Activated CD4-positive, alpha-beta T cell treated with anti-CD3 and anti-CD28 coated beads, Interleukin-2, amount 10 ng/mL, durations not matched to agents 24 days and 14 days (primary cell): ENCODE measurements at places on chromosomes 2 and 18.

DNA sequence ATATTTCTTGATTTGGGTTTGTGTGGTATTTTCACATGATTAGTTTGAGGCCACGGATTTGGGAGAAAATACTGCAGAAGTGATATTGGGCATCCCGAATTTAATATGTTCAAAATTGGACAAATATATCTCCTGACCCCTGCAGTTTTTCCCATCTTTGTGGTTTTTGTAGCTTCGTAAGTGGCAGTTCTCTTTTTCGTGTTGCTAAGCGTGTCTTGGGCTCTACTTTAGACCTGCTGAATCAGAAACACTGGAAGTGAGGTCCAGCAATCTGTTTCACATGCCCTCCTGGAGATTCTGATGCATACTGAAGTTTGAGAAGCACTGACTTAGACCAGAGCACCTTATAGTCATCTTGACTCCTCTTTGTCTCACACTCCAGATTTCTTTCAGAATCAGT, 98.3 kb downstream of the EPB41L5 start:
- H3K27ac ChIP-seq: no peak overlapping the region
- H3K27me3 ChIP-seq: peaks cover 29% of the 10 kb centered on the region
- no peak overlapping the region for H3K4me3 ChIP-seq
- H3K4me1 ChIP-seq: peaks cover 21% of the 10 kb centered on the region

DNA sequence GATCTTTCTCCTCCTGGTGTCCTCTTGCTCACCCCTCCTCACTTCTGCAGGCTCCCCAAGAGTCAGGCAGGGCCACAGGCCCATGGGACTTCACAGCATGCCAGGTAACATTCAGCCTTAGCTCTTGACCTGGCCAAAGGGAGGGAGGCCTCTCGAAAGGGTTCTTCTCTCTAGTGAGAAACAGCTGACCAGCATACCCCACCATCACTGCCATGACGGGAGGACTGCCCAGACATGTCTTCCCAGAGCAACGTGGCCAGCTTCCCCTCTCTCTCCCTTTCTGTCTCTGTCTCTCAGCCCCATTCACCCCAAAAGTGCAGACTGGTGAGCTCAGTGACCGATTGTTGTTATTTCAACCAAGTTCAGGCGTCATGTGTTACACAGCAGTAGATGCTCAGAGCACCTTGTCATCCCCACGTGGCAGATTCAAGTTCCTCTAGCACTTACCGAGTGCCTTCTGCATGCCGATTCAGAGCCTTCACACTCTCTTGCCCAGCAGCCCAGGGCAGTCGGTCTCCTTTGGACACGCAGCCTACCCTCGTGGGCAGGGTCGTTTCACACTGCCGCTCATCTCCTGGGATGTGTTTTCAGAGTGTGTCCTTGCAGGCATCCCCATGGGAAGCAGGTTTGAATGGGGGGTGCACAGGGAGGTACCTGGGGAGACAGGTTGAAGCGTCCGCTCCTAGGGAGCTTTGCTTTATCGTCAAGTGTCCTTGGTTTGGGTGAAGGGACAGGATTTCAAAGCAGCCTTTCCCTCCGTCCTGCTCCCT, 259.9 kb downstream of the NDUFA10 start:
- no peak overlapping the region for H3K27ac ChIP-seq
- DNase-seq: no peak
- no peaks in the 10 kb centered on the region for H3K4me1 ChIP-seq
- H3K36me3 ChIP-seq: no peaks in the 10 kb centered on the region
- no peak overlapping the region for H3K4me3 ChIP-seq

DNA sequence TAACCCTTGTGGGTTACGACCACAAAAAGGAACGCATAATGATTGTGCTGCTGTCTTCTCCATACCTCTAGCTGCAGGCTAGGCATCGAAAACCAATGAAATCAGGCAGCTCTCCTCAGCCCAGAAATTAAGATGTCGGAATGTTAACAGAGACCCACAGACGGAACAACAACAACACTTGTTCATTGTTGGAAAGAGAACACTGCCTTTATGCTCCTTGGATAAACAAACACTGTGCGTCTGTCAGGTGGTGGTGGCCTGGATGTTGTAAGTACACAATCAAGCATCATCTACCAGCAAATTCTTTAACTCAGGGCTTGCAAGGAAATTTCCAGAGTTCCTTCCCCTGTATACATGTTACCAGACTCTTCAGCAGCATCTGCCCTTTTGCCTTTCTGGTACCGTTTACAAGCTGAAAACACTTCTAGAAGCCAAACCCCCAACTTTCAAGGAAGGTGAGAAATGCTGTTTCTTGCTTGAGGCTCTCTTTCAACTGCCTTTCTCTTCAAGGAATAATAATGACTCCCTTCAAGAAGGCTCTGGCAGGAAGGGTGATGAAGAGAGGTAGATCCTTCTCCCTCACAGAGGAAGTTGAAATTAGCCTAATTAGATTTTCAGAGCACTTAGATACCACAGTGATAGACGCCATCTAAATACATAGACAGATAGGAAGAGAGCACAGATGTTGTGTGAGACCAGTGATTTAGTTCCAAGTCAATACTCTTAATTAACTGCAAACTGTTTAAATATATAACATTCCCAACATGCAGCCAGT, 332.7 kb downstream of the ZNF521 start:
- no peak for DNase-seq
- no peak overlapping the region for H3K4me3 ChIP-seq
- no peaks in the 10 kb centered on the region for H3K27me3 ChIP-seq
- H3K4me1 ChIP-seq: no peaks in the 10 kb centered on the region
- H3K27ac ChIP-seq: no peak overlapping the region

DNA sequence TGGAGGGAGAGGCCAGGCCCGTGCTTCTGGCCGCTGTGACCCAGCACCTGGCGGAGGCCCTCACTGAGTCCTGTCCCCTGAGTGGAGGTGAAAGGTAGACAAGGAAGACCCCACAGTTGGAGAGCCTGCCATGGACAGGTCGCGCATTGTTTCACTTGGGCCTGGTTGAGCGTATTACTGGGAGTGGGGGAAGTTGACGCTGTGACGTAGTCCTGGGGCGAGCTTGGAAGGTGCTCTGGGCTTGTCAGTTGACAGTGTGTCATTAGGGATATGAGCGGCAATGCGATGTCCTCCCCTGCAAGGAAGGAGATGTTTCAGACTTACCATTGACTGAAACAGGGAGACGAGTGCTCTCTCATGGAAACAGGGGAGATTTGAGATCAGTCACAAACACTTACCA, 127.1 kb downstream of the SH3RF3 start:
- H3K4me3 ChIP-seq: no peak overlapping the region
- H3K36me3 ChIP-seq: no peaks in the 10 kb centered on the region
- no peak overlapping the region for H3K27ac ChIP-seq
- H3K4me1 ChIP-seq: peaks cover 3% of the 10 kb centered on the region

GRCh38 chr2:209138079-209138478, 285.8 kb upstream of the MAP2 start:
- H3K27ac ChIP-seq: no peak overlapping the region
- H3K4me1 ChIP-seq: no peaks in the 10 kb centered on the region
- H3K4me3 ChIP-seq: no peak overlapping the region
- no peaks in the 10 kb centered on the region for H3K27me3 ChIP-seq
- no peaks in the 10 kb centered on the region for H3K36me3 ChIP-seq
- no peak for DNase-seq

GRCh38 chr18:77105028-77105427, 27.6 kb downstream of the MBP start:
- no peaks in the 10 kb centered on the region for H3K27me3 ChIP-seq
- H3K4me1 ChIP-seq: peaks cover 82% of the 10 kb centered on the region
- H3K4me3 ChIP-seq: peak overlapping the region; percentile 62
- H3K27ac ChIP-seq: peak overlapping the region; percentile 90
- DNase-seq: peak; percentile 72

GRCh38 chr2:196066291-196067087, 2.1 kb downstream of the DNAH7 start:
- DNase-seq: peak; percentile 65
- H3K36me3 ChIP-seq: no peaks in the 10 kb centered on the region
- H3K4me1 ChIP-seq: peaks cover 7% of the 10 kb centered on the region
- peaks cover 28% of the 10 kb centered on the region for H3K27me3 ChIP-seq
- no peak overlapping the region for H3K4me3 ChIP-seq

- no peak overlapping the region for H3K4me3 ChIP-seq
- peaks cover 7% of the 10 kb centered on the region for H3K27me3 ChIP-seq
- no peaks in the 10 kb centered on the region for H3K36me3 ChIP-seq
- no peak overlapping the region for H3K27ac ChIP-seq
- DNase-seq: no peak
- peaks cover 9% of the 10 kb centered on the region for H3K4me1 ChIP-seq
These were observed 105.2 kb upstream of the DLX2 start for GRCh38 chr2:172207911-172208310.

GRCh38 chr2:203691149-203691548, 15.3 kb upstream of the CD28 start:
- H3K27me3 ChIP-seq: peaks cover 2% of the 10 kb centered on the region
- no peaks in the 10 kb centered on the region for H3K36me3 ChIP-seq
- no peak overlapping the region for H3K27ac ChIP-seq
- H3K4me3 ChIP-seq: no peak overlapping the region
- peaks cover 10% of the 10 kb centered on the region for H3K4me1 ChIP-seq
- DNase-seq: no peak

DNA sequence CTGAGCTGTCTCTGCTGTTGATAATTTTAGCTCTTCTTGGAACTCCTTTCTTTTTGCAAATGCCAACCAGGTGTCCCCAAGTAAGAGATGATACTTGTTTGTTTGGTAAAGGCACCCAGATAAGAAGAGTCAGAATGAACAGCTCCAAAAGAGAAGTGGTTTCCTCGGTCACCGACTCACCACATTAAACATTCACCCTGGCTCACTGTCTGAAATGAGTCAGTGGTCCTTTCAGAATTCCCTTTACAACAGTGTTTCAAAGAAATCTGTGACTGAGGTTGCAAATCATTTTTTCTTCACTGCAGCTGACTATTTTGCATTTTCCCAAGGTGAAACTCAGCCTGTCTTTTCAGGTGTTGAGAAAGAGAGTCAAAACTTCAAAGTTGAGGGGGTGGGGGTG, 16.2 kb upstream of the CXCR4 start:
- H3K27ac ChIP-seq: peak overlapping the region; percentile 81
- H3K4me3 ChIP-seq: peak overlapping the region; percentile 58
- peaks cover 2% of the 10 kb centered on the region for H3K36me3 ChIP-seq
- DNase-seq: peak; percentile 90
- peaks cover 25% of the 10 kb centered on the region for H3K27me3 ChIP-seq

DNA sequence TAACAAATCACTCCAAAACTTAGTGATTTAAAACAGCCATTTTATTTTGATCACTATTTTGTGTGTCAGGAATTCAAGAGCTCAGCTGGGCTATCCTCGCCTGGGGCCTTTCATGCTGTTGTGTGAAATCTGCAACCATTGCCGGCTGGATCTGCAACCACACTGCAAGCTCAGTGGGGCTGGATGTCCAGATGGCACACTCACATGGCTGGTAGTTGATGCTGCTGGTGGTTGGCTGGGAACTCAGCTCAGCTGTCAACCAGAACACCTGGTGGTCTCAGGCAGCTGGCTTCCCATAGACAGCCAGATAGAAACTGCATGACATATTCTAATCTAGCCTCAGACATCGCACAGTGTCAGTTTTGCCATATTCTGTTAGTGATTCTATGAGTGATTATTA, 30.6 kb upstream of the AP1S3 start:
- H3K36me3 ChIP-seq: peaks cover 28% of the 10 kb centered on the region
- H3K4me1 ChIP-seq: peaks cover 22% of the 10 kb centered on the region
- no peak overlapping the region for H3K27ac ChIP-seq
- H3K4me3 ChIP-seq: no peak overlapping the region

DNA sequence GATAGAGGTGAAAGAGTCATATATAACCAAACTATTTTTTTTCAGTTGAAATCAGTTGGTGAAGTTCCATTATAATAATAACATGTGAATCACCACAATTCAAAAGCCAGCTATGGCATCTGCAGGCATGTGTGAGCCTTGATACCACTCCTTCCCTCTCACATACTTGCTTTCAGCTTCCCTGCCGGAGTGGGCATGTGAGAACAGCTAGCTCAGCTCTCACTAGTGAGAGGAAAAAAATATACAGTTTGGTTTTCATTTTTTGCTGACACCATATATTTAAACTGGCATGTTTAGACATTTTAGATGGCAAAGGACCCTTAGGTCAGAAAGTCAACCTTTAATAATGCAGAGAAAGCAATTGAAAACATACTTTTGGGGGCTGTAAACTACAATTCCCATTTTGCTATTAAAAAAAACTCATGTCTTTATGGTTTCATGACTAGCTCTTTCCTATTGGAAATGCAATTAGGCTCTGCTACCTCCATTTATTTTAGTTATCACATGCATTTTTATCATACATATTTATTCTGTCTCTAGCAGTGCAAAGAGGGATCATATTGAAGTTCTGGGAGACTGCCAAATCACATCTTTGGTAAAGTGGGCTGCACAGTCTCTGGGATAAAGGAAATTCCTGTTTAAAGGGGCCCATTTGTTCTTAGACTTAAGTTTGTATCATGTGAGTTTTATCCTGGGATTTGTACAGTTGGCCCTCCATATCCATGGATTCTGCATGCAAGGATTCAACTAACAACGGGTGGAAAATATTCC, 33.2 kb upstream of the SLC40A1 start:
- no peaks in the 10 kb centered on the region for H3K27me3 ChIP-seq
- no peak for DNase-seq
- H3K36me3 ChIP-seq: no peaks in the 10 kb centered on the region
- peaks cover 3% of the 10 kb centered on the region for H3K4me1 ChIP-seq

- no peak overlapping the region for H3K4me3 ChIP-seq
- peaks cover 2% of the 10 kb centered on the region for H3K27me3 ChIP-seq
- H3K27ac ChIP-seq: no peak overlapping the region
These were observed 99.1 kb downstream of the GREB1L start for GRCh38 chr18:21341141-21341540.

GRCh38 chr2:171046048-171046560, 114.6 kb downstream of the TLK1 start:
- no peaks in the 10 kb centered on the region for H3K27me3 ChIP-seq
- H3K4me3 ChIP-seq: no peak overlapping the region
- no peak for DNase-seq
- peaks cover 60% of the 10 kb centered on the region for H3K36me3 ChIP-seq
- no peak overlapping the region for H3K27ac ChIP-seq

GRCh38 chr18:3426074-3426473, 23.9 kb upstream of the TGIF1 start:
- H3K27ac ChIP-seq: no peak overlapping the region
- H3K4me1 ChIP-seq: no peaks in the 10 kb centered on the region
- H3K27me3 ChIP-seq: no peaks in the 10 kb centered on the region
- H3K4me3 ChIP-seq: no peak overlapping the region
- H3K36me3 ChIP-seq: no peaks in the 10 kb centered on the region
- DNase-seq: no peak
